Stimulated activated CD4-positive, alpha-beta T cell treated with anti-CD3 and anti-CD28 coated beads, Interleukin-1b, Interleukin-23, amount 100 ng/mL, for 4 hours (primary cell): ENCODE measurements at places on chromosomes 11 and 22.
A peak's percentile ranks its signal among the peaks of the same experiment; 100 is the strongest.

DNA sequence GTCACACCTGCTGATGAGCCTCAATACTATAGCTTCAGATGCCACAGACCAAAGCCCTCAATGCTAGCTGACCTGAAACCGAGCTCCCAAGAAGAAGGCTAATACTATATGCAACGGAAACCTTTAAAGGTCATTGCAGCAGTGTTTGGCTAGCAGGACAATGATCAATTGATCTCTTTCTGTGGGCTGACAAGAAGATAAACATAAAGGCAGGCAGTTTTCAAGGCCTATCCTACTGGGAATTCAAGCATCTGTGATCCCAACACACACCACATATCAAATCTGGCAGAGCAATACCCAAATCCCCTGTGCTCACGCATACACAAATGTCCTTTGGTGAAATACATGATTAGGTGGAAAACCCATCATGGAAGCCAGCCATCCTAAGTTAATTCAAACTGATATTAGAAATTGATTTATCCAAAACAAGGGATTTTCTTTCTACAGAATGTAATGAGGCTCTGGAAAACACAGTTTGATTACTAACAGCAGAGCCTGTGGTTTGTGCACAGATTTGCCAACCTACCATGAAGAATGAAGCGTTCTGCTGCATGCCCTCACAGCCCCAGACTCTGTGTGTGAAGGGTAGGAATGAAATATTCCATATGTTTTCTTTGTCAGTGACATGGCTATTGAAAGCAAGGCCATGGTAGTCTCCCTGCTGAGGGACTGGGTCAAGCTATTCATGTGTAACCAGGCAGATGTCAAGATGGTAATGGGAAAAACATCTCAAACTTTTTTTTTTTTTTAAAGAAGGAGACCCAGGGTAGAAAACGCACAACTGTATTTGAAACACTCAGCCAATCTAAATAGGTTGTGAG lies 12.2 kb downstream of the LGR4 start:
- no peak for DNase-seq

DNA sequence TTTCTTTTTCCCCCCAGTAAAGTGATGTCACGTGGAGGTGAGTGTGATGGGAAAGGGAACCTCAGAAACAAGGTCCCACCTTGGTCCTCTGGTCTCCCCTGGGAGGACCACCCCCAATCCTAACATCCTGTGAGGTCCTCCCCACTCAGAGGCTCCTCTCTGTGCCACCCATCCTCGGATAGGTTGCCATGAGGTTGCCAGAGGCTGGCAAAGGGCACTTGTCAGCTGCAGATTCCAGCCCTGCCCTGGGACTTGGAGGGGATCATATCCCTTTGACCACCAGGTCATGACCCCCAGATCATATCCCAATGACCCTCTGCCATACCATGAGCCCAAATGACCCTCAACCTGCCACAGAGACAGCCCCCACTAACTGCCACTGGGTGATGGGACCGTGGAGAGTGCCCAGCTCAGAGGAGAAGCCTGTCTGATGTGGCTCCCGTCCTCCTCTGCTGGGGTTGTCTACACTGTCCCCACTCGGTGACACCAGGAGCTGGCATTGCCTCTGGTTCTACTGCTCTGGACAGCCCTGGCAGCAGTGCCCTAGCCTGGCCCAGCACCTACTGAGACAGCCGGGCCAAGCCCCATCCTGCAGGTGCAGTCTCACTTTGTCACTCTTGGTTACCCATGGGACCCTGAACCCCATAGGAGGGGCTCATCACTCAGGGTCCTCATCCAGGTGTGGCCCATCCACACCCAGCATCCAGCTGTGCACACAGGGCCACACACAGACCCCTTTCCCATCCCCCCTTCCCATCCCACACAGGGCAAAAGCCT lies 90.2 kb upstream of the KCNQ1OT1 start:
- no peak for DNase-seq

DNA sequence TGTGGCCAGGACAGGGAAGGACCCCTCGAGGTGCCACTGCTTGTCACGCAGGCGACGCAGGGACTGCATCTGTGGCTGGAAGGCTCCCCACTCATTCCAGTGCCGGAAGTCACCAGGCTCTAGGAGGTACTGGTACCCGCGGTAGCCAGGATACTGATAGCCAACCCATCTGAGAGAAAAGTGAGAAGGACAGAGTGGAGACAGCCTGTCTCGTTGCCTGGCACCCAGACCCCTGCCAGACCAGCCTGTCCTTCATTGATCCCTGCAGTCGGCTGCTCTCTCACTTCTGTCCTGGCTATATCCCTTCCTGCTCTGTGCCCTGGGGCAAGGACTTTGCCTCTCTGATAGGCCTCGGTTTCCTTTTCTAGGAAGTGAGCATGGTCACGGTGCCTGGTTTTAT lies 9.6 kb upstream of the TPST2 start:
- no peak for DNase-seq

DNA sequence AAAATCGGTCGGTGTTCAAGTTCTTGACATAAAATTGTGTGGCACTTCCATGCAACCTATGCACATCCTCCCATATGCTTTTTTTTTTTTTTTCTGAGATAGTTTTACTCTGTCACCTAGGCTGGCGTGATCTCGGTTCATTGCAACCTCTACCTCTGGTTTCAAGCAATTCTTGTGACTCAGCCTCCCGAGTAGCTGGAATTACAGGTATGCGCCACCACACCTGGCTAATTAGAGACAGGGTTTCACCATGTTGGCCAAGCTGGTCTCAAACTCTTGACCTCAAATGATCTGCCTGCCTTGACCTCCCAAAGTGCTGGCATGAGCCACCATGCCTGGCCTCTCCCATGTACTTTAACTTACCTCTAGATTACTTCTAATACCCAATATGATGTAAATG lies 15.0 kb downstream of the GLB1L3 start:
- DNase-seq, result no peak

DNA sequence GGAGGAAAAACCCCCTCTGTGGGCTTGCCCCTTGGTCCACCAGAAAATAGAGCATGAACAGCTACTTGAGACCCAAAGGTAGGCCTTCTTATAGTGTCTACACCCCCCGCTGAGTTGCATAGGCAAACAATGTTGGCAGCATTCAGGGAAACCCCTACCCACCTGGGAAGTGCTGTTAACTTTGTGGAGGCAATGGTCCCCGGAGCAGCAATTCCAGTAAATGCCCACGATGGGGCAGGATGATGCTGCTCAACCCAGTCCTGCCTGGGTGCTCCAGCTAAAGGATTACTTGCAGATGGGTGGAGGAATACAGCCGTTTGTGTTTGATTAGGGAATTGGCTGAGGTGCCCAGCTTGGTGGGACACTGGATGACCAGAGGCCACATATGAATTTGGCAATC lies 381.3 kb upstream of the ANO5 start:
- DNase-seq, result no peak

DNA sequence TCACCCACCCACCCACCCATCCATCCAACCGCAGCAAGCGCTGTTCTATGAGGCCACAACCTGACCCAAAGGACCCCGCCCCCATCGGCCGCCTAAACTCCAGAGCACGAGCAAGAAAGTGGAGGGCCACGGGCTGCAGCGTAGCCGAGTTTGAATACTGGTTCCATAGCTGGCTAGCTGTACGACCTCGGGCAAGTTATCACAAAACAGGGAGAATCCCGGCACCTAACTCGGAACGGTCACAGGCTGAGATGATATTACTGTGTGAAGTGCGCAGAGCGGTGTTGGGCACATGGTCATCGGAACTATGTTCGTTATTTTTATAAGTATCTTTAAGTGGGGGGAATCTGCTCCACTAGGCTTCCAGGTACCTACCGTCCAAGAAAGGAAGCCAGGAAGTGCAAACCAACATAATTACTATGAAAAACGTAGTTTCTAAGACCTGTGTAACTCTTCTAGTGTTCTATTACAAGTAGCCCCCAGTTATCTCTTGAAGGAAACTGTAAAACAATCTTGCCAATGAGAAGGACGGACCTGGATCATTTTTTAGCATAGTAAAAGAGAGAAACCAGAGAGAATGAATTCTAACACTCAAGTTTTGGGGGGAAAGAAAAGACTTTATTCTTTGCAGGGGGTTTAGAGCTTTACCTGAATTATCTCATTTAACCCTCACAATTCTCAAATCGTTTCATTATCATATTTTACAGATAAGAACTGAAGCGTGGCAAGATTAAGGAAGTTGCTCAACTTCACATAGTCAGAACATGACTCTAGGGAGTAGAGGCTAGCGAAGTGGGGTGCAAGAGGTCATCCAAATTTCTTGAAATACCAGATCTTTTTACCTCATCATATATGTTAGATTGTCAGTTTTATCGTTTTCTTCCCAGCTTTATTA lies 663 bp upstream of the BUD13 start:
- no peak for DNase-seq

- no peak for DNase-seq
Observed at GRCh38 chr11:78560826-78561484, 13.7 kb downstream of the NARS2 start.

DNA sequence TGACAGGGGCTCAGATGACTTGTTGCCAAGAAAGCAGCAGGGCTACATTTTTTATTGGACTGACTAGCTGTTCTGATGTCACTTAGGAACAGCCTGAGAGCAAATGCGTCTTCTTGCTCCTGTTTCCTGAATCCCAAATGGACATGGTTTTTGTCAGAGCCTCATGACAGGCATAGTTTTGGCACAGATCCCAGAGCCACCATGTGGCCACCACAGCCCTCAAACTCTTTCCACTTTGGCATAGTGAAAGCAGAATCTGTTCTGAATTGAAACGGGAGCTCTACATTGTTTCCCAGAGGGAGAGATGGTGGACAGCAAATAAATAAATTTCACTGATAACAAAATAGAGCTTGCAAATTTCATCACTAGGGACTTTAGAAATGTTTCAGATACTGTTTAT lies 222.2 kb downstream of the C11orf87 start:
- DNase-seq, result no peak

- no peak for DNase-seq
Observed at GRCh38 chr11:121213362-121213893, 79.1 kb upstream of the SC5D start.

DNA sequence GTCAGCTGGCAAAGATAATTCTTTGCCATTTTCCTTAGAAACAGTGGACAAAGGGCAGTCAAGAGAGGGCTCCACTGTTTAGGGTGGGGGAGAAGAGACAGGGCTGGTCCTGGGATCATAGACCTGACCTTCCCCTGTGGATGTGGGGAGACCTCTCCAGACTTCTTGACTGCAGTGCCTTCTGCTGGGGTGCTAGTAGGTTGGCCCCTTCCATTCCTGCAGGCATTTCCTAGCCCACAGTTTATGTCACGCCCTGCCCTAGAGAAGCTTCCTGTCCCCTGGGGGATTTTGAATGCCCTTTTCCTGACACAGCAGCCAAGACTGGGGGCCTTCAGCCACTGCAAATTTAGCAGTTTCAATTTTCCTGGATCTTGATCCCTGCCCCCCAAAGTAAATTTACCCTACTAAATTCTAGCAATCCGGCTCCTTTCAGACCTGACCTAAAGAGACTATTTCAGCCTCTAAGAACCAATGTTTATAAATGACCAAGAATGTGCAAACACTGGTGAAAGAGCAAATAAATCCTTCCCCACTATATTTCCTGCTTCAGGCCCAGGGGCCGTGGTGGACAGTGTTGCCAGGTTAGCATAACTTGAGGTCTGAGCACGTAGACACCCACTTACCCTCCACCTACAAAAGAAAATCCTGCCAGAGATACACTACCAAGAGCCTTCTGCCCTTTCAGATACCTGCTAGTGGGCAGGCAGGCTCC lies 58.4 kb downstream of the PPFIBP2 start:
- no peak for DNase-seq

- DNase-seq, result no peak
Observed at GRCh38 chr22:35534091-35534490, 6.5 kb upstream of the RASD2 start.

DNA sequence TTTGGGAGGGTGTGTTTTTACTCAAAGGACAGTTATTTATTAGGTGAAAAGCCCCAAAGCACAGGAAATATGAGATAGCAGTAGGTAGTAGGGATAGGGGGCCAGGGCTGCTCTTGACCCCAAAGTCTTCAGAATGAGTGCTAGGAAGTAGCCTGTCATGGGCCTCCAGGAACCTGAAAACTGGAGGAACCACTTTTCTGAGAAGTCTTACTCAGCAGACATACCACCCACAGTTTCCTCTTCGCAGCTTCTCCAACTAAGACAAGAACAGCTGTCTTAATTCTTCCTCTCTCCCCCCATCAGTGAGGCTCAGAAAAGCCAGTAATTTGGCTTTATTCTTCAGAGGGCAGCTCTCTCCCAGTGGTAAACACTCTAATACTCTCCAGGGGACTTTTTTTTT lies 84.0 kb upstream of the CTSC start:
- DNase-seq, result no peak

GRCh38 chr11:65503949-65504673 lies 5.3 kb downstream of the MALAT1 start:
- no peak for DNase-seq

DNA sequence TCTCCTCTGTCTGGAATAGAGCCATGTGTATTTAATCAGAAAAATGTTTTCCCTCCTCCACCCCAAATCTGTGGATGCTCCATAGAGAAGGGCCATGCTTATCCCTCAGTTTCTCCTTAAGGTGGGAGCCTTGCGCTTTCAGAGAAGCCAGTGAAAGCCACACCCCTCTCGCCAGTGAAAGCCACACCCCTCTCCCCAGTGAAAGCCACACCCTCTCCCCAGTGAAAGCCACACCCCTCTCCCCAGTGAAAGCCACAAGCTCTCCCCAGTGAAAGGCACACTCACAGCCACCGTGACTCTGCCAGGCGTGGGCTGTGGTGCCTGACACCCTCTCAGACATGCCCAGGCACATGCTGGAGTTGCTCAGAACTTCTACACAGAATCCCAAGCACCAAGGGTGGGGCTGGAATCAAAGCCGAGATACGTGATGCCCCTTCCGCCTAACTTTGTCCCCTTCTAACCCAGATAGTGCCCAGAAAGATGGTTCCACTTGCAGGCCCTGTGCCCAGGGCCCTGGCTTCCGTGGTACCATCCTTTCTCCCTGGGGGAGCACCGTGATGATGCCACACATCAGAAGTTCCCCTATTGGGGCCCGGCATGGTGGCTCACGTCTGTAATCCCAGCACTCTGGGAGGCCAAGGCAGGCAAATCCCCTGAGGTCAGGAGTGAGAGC lies 16.5 kb upstream of the PRR5 start:
- peak; percentile 82 for DNase-seq

DNA sequence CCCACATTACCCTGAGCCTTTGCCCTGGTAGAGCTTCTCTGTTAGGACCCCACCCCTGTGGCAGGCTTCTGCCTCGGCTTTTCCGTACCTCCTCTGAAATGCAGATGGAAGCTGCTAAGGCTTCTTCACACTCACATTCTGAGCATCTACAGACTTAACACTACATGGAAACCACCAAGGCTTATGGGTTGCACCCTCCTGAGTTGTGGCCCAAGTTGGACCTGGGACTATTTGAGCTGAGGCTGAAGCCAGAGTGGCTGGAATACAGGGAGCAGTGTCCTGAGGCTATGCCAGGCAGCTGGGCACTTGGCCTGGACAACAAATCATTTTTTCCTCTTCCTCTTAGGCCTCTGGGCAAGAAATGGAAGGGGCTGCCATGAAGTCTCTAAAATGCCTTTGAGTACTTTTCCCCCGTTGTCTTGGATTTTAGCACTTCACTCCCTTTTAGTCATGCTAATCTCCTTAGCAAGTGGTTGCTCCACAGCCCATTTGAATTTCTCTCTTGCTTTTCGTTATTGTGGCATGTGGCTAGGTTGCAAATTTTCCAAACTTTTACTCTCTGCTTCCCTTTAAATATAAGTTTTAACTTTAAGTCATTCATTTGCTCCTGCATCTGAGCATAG lies 114.8 kb upstream of the FIBIN start:
- DNase-seq, result no peak
